HTR-8/SVneo (cell line): ENCODE measurements at places on chromosomes 7 and 10.

GRCh38 chr10:118832241-118832651 lies 77.5 kb upstream of the CACUL1 start:
- no peak for DNase-seq

DNA sequence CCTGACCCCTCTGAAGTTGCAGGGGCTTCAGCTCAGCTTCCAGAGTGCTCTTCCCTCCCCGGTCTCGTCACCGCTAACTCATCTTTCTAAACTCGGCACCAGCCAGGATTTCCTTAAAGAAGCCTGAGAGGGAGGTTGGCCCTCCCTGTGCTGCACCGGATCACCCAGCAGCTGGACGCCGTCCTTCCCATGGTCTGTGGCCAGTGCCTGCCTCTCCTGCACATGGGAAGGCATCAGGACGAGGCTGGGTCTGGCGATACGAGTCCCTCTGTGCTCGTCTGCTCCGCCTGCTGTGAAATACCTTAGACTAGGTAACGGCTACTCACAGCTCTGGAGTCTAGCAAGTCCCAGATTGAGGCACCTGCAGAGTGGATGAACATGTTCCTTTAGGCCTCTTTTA lies 179.1 kb downstream of the ZMYND11 start:
- no peak for DNase-seq

- DNase-seq = no peak
Observed at GRCh38 chr7:126605056-126605455, 647.7 kb downstream of the GRM8 start.

- no peak for DNase-seq
Observed at GRCh38 chr7:137977173-137977572, 24.7 kb downstream of the CREB3L2 start.

DNA sequence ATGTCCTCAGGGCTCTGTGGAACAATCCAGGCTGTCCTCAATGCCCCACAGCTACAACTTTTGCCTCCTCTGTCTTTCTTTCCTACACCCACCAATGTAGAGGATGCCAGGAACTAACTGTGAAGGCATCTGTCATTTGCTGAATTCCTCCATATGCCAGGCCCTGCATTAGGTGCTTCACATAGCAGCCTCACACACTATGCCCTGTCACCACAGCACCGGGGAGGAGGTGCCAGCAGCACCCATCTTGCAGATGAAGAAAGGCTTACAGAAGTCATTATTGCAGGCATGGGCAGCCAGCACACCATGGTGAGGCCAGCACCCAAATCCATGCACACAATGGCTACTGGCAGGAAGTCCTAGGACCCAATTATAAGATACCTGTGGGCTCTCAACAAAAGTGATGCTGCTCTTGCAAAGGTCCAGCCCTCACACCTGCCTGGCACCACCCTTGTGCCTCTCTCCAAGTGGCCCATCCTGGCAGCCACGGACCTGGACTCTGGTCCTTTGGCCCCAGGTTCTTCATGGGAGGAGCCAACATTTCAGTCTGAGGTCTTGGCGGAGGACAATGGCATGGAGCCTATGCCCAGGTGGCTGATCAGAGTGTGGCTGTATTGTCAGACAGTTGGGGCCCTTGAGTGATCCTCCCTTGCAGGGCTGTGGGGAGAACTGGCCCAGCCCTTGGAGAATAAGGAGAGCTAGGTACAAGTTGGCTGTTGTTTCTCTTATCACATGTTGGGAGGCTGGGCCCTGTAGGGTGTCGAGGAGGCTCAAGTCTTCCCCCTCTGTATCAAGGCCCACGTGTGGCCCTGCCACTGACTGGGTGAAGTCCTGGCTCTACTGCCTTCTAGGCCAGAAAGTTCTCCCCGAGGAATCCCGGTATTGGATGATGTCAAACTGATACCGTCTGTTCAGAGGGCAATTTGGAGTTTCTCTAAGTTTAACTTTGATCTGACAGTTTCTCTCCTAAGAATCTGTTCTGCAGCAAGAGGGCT lies 14.4 kb upstream of the MYL7 start:
- DNase-seq = no peak

GRCh38 chr7:87885018-87885417 lies 8.7 kb downstream of the DBF4 start:
- DNase-seq = no peak

DNA sequence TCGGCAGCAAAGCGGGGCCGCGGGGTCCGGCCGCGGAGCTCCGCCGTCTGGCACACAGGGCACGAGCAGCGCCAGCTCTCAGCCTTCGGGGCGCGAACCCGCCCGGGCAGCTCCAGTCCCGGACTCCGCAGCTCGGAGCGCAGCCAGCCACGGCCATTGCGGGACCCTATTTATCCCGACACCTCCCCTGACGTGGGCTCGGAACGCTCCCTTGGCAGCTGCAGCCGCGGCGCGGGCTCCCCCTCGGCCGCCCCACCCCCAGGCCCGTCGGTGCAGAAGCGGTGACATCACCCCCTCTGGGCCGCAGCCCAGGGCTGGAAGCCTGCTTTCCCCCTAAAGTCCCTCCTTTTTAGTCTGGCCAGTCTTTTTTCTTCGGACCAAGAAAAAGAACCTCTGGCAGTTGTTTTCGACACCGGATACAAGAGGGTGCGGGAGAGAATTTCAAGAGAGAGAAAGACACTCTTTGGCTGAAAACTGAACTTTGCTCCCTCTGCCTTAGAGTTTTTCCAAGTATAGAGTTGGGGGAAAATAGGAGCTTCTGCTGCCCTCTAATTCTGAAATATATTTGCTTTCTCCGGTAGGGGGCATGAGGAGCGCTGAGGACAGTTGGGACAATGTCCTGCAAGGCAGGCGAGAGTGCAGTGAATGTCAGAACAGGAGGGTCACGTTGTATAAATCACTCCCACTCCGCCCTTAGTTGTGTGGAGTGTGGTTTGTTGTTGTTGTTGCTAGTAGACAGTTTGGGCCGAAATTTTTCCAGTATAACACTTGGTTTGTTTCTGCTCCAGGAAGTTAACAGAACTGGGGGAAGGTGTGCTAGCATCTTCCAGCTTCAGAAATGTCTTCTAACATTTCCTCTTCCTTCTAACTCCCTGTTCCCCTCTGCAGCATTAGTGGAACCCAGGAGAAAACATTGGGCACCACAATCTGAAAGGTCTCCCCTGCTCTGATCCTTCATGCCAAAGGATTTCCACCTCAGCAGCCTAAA lies at the start of gene SFRP4:
SFRP4 (minus strand) TSS at position 145 of the 988 bp plus-strand sequence. CDS start 280 bp downstream, outside the sequence.
- peak; percentile 23 for DNase-seq

DNA sequence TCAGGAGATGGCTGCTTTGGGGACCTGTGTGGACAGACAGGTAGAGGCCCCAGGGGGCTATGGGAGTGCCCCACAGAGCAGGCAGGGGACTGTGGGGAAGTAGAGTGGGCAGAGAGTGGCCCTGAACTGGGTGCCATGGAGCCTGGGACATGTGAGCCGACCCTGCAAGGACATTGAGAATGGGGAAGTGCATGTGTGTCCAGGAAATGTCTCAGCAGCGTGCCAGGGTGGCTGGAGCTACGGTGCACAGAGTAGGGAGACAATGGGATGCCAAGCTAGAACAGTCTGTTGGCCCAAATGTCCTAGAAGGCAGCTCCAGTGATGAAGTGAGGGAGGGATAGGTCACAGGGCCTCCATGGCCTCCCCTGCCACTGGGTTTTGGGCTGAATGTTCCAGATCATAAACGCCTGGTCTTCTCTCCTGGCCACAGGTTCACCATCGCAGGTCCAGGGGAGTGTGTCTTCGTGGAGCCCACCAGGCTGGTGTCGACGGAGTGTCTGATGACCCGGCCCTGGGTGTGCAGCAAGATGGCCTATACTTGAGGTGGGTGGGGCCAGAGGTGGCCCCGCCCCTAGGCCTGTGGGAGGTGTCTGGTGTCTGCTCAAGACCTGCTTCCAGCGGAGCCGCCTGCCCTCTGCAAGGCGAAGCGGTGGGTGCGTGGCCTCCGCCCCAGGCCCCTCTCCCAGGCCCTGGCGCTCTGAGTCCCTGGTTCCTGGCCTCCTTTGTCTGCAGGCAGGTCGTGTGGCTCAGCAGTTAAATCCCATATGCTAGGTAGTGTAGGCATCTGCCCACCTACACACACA lies 20.5 kb downstream of the CLEC2L start:
- DNase-seq = no peak

DNA sequence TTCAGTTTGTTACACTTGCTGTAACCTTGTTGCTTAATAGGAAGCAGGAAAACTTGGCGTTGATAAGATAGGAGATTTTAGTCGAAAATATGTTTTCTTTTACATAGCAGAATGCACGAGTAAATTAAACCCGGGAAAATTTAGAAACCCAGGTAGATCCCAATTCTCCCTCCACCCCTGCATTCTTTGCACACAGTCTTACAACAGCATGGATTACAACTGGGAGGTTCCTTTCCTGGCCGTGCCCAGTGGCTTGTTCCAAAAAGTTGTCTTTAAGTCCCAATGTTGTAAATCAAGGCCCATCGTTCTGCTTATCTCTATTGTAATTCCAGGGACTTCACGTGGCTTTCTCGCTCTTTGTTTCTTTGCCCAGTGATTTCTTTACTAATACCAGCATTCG lies 1.1 kb upstream of the DPY19L1 start:
- DNase-seq = no peak

DNA sequence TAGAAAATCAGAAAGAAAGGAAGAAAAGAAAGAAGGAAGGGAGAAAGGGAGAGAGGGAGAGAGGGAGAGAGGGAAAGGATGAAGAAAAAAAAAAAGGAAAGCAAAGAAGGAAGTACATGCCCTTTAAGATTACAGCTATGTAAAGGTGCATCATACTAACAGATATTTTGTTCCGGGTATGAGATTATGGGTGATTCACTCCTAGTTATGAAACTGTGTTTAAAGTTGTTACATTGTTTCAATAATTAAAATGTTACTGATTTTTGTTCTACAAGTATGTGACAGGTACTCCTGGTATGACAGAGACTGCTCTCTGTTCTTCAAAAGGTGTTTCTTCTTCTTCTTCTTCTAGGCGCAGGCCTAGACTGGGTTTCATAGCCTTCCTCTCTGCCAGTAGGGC lies 808.9 kb downstream of the GRID1 start:
- DNase-seq = no peak

DNA sequence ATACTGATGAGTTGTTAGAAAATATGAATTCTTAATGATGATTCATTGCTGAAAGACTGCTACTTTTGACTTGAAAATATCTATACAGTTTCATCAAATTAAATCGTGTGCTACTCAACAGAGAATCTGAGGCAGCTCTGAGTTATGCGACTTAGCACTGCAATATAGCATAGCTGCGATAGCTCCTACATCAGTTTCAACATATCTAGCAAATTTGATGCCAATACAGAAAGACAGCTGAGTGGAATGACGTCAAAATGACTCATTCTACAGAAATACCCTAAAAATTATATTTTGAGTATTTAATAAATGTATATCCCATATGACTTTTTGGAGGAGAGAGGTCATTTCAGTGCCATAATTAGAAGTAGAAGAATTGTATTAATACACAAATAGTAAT lies 1.1 kb upstream of the TARP start:
- DNase-seq = no peak

DNA sequence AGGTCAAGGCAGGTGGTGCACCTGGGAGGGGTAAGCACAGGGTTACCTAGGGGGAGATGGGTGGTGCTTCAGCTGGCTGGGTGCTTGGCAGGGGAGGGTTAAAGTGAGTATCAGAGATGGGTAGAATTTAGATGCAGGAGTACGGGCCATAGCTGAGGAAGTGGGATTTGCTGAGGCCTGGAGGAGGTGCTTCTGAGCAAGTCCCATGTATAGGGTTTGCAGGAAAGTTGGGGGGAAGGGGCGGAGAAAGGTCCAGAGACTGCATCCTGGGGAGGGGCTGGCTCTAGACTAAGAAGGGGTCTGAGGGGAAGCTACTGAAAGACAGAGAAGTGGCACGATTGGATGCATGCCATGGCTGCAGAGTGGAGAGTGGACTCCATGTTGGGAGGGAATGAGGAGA lies 281.6 kb upstream of the ZNF32 start:
- no peak for DNase-seq

- peak; percentile 7 for DNase-seq
Observed at GRCh38 chr7:132709971-132710567, 133.8 kb upstream of the PLXNA4 start.

DNA sequence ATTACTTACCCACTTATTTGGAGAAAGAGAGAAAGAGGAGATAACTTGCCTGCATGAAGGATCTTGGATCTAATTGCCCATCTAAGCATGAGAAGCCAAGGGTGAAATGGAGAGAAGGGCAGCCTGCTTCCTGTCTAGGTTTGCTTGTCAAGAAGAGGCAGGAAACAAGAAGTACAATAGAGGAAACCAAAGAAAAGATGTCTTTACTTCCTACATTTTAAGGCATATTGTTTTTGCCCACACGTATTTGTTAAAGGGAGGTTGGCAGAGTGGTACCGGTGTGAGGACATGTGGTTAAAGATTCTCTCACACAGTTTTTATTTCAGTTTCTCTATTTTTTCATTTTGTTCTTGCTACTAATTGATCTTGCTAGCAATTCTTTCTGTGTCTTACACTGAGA lies 6.0 kb upstream of the TAS2R38 start:
- DNase-seq = no peak

- DNase-seq = no peak
Observed at GRCh38 chr10:76921383-76922010, 716.1 kb downstream of the KCNMA1 start.

GRCh38 chr10:15146366-15146765 lies 22.1 kb downstream of the NMT2 start:
- DNase-seq = no peak

GRCh38 chr7:131745390-131746248 lies 189.2 kb upstream of the PODXL start:
- DNase-seq = peak; percentile 17

DNA sequence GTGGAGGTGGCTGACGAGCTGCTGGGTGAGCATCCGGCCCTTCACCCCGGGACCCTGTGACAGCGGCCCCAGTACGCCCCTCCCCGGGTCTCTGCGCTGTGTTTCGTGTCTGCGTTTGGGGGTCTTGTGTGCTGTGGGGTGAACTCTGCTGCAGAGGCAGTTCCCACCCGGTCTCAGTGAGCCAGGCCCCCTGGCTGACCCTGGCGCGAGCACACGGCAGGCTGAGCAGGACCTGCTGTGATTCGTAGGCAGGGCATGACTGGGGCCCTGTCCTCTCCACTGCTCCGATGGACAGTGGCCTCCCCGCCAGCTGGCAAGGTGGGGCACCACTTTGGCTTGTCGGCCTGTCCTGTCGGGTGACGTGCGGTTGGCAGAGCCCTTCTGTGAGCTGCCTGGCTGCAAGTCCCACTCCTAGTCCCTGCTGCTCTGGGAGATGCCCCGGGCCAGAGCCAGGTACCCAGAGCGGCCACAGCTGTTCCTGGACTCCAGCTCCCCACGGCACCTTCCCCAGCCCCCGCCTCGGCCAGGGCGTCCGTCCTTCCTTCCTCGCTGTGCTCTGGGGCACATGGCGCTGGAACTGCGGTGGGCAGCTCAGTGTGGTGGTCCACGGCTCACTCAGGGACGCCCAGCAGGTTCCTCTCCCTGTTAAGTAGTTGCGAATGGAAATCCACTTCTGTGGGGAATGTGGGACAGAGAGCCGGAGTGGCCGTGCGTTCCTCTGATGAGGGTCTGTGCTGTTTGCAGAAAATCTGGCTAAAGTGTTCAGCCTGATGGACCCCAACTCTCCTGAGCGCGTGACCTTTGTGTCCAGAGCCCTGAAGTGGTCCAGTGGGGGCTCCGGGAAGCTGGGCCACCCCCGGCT lies 10.5 kb downstream of the GET4 start:
- DNase-seq = no peak

DNA sequence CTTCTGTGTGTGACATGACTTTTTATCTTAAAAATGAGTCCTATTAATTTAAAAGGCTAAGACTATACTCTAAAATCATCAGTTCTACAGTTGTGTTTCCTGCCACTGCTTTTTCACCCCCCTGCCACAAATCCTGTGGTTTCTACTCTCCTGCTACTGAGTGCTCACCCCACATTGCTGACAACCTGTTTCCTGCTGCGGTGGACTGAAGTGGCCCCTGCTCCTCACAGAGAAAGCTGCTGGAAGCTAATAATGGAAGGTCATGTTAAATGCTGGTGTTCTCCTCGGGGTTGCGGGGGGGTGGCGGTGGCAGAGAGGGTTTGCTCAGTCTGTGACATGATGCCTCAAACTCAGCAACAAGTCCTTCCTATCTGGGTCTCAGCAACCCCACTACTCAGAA lies 113.2 kb upstream of the INHBA start:
- DNase-seq = no peak
